Body of pancreas (tissue), 4 donors: ENCODE measurements at places on chromosomes 7 and 10.
A peak's percentile ranks its signal among the peaks of the same experiment; 100 is the strongest.

GRCh38 chr7:120370954-120371353 is 98.0 kb downstream of the KCND2 start:
- DNase-seq, result peak; percentile 5

DNA sequence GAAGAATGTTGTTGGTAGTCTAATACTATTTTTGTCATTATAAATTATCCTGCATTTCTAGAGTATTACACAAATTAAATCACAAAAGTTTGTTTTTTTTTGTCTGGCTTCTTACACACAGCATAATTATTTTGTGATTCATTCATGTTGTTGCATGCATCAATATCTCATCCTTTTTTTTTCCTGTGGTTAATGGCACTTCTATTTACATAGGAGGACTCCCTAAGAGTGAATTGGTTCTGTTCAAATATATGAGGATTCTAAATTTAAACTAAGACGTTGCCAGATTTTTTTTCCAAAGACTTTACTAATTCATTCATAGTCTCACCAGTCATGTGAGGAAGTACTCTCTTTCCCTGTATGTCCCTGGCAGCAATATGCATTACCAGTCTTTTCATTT is 303.3 kb downstream of the GPR37 start:
- no peak for DNase-seq

- DNase-seq, result no peak
Measured at GRCh38 chr10:123999261-123999660, 94.1 kb downstream of the CHST15 start.

DNA sequence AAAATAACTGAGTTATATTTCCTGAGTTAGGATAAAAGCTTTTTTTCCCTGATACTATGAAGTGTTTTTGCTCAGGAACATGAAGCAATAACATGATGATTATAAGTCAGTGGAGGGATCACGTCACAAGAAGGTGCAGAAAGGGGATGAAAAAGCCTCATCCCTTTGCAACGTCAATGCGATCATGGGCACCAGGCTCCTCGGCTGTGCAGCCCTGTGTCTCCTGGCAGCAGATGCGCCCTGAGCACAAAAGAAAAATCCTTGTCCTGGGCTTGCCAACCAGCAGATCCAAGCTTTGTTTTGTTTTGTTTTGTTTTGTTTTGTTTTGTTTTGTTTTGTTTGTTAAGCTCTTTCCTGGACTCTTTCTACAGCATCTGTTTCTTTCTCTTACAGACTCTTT is 103.5 kb upstream of the PRSS1 start:
- DNase-seq, result no peak

- DNase-seq, result no peak
Measured at GRCh38 chr7:90166153-90166552, 11.9 kb downstream of the STEAP1 start.

DNA sequence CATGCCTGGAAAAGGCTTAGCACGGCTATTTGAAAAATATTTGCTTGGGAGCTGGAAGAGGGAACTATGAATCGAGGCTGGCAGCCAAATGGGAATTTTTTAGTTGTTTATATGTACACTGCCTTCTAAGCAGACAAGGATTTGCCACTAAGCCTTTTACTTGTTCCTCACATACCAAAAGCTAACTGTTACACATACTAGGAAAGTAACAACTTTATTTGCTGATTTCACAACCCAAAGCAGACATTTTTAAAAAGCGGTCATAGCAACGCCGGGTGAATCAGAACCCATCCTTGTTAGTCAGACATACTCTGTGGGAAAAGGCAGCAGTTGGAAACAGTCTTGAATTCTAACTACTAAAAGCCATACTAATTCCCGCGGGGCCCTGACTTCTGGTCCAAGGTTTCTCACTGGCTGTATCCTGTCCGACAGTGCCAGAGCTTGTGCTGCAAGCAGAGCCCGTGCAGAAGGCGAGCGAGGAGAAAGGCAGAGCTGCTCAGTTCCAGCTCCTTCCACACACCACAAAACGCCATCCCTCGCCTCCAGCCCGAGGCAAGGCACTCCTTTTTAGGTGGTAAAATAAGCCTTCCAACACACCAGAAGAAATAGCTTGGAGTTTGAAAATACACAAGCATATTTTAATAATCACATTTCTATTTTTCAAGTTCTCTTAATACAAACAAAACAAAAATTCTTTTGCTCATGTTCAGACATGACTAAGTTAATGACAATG is 89.2 kb downstream of the RNF216 start:
- peak; percentile 65 for DNase-seq

DNA sequence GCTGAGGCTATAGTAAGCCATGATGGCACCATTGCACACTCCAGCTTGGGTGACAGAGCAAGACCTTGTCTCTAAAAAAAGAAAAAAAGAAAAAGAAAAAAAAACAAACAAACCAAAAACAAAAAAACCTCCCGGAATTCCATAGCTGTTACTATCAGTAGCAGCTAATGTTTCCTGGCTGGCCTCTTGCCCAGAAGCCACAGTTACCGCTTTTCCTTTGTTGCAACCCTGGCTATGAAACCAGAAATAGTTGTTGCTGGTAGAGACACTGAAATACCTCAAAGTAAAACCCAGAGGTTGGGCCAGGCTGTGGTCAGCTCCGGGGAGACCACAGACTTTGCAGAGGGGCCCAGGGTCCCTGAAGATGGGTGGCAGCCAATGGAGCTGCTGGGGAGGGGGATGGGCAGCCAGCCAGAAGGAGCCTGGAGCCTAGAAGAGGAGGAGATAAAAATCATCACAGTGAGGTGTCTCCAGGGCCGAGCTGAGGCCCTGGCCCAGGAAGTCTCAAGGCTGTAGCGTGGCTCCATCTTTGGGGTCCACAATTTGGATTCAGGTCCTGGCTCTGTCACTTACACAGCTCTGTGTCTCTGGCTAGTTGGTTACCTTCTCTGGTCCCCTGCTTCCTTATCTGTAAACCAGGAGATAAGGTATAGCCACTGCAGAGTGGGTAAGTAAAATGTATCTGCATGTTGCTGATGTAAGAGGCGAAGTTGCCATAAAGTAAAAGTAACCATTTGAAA is 3.4 kb upstream of the CHST12 start:
- peak; percentile 90 for DNase-seq

GRCh38 chr7:155804431-155804831 is 7.8 kb downstream of the SHH start:
- DNase-seq, result no peak

- DNase-seq, result peak; percentile 41
Measured at GRCh38 chr10:8331896-8332729, 277.6 kb downstream of the GATA3 start.

GRCh38 chr10:66737241-66737640 is 188.6 kb upstream of the LRRTM3 start:
- no peak for DNase-seq

GRCh38 chr7:44814919-44815318 is 18.4 kb downstream of the PPIA start:
- no peak for DNase-seq

DNA sequence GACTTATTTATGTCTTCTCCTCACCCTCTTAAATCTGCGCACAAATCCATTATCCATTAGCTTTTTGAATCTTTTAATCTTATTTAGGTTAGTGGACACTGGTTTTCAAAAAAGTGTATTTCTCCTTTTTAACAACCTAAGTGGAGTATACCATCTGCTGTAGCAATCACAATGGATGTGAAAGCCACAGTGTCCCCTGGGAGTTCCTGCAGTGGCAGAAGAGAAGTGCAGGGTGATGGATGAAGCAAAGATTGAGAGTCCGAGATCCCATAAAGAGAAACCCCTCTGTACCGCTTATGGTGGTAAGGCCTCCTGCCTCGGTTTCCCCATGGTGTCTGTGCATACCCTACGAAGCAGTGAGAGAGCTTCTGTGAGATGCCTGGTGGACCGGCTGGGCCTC is 236.4 kb downstream of the COBL start:
- DNase-seq, result no peak
